ENCODE measurements at places on chromosomes 11 and 22.

DNA sequence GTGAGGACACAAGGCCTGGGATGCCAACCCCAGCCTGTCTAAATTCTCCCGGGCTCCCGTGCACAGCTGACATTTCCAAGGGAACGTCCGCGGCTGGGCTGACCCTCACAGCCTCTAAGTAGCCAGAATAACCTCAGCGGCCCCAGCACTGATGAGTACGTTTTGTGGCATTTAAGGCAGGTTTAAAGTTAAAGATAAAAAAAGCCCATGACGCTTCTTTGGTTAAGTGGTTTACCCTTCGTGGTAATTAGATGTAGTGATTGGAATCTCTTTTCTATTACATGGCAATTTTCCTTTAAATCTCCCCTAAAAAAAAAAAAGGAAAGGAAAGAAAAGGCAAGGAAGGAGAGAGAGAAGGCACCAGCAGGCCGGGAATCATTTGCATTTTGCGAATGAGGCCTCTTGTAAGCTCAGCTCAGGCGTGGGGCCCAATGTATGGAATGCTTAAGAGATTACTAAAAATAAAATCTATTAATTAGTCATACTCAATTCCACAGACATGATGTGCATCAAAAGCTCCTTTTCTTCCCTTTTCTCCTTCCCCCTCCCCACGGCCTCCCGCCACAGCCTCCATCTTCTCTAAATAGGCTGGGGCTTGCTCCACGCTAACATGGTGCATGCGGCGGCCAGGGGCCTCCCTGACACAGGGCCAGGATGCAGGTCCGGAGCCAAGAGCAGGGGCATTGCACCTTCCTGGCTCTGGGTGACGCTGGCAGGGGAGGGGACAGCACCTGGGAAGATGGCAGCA lies 44.1 kb downstream of the MACROD1 start:
- DNase-seq, result no peak

DNA sequence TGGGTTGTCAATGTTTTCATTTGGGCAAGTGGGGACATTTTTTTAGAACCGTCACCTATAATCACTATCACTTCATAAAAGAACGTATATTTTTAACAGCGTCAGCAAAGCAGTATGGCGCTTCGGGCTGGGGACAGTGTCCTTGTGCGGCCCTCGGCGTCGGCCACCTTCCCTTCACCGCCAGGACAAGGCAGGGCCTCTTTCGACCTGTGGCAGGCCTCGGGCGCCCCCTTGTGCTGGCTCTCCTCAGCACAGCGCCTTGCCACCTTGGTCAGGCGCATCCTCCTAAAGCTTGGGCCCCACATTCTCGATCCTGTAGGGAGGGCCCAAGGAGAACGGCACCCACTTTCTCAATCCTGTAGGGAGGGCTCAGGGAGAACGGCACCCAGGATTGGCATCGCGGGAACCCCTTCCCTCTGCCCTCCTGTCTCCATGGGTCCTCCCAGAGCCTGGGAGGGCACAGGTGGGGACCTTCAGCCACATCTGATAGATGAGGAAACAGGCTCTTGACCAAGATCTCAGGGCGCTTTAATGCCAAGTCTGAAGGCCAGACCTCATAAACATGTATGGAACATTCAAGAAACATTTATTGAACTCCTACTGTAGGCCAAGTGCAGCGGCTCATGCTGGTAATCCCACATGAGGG lies 11.5 kb upstream of the FADD start:
- DNase-seq, result peak; percentile 54

GRCh38 chr11:6414874-6415328 lies 4.0 kb downstream of the APBB1 start:
- DNase-seq, result no peak

DNA sequence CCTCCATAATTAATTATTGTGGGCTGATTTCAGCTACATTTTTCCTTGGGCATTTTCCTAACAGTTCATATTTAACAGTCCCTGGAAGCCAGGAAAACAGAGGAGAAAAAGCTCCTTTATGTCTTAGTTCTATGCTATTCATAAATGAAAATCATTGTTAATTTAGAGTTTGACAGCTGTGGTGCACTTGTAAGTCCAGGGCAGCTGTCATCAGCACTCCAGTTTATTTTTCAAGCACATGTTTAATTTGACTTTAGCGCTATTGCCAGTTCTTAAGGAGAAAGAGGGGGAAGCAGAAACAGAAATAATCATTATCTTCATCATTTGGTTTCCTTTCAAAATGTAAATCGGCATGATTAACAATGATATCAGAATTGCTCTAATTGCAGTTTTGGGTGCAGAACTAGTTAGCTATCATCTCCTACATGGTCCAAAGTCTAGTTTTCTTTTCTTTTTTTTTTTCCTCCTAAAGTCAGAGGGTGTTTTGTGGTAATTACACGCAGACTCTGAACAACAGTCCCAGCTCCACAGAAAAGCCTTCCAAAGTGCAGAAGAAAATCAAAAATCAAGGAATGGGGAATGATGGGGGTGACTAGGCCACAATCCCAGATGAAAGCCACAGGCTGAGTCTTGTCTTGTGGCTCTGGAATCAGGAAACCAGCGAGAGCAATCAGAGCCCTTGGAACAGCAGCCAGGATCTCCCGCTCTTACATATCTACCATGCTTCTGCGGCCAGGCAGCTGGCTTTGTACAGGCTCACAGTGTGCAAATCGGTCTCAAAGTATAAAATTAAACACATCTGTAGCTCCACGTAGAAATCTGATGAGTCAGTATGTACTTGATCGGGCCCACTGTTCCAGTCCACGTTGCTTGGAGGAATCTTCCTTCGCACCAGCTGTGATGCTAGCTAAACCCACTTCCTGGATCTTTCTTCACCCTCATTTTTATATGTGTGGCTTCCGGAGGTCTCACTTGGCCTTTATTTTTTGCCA lies 91.9 kb downstream of the SPON1 start:
- DNase-seq, result no peak

All from stimulated activated CD4-positive, alpha-beta T cell treated with anti-CD3 and anti-CD28 coated beads, Interleukin-4, amount 100 ng/mL, for 24 hours (primary cell).